Panc1 (cell line): ENCODE measurements at places on chromosomes 2 and 18. TPM values are rescaled to one million over a fixed set of nuclear protein-coding genes. Genes with fewer than 3 reads are reported as not detected.

- H3K27me3 ChIP-seq, result peaks cover 17% of the 10 kb centered on the region
- no peaks in the 10 kb centered on the region for H3K4me1 ChIP-seq
- H3K4me3 ChIP-seq, result no peak overlapping the region
- no peak overlapping the region for H3K27ac ChIP-seq
Observed at GRCh38 chr2:68391099-68391498, 26.0 kb downstream of the PLEK start.

- no peak overlapping the region for H3K27ac ChIP-seq
- H3K4me1 ChIP-seq, result no peaks in the 10 kb centered on the region
- no peaks in the 10 kb centered on the region for H3K27me3 ChIP-seq
- DNase-seq, result no peak
Observed at GRCh38 chr18:7637269-7637668, 70.2 kb downstream of the PTPRM start.

- no peaks in the 10 kb centered on the region for H3K27me3 ChIP-seq
- no peak for DNase-seq
- no peaks in the 10 kb centered on the region for H3K36me3 ChIP-seq
- H3K27ac ChIP-seq, result no peak overlapping the region
Observed at GRCh38 chr2:217478831-217479455, 523.9 kb downstream of the TNS1 start.

- no peaks in the 10 kb centered on the region for H3K27me3 ChIP-seq
- peaks cover 3% of the 10 kb centered on the region; the same call in 1 of the 2 replicates for H3K36me3 ChIP-seq
- no peak overlapping the region for H3K4me3 ChIP-seq
- no peak for DNase-seq
- peak overlapping the region; percentile 37 for H3K27ac ChIP-seq
Observed at GRCh38 chr2:26067186-26067974, 33.5 kb downstream of the RAB10 start.

GRCh38 chr2:239963646-239964205 lies 61.4 kb downstream of the NDUFA10 start:
- DNase-seq, result no peak
- H3K27me3 ChIP-seq, result no peaks in the 10 kb centered on the region
- no peak overlapping the region for H3K4me3 ChIP-seq
- no peaks in the 10 kb centered on the region for H3K36me3 ChIP-seq
- H3K4me1 ChIP-seq, result no peaks in the 10 kb centered on the region
- H3K27ac ChIP-seq, result no peak overlapping the region

- H3K4me1 ChIP-seq, result no peaks in the 10 kb centered on the region
- no peak overlapping the region for H3K4me3 ChIP-seq
- H3K36me3 ChIP-seq, result no peaks in the 10 kb centered on the region
- H3K27ac ChIP-seq, result no peak overlapping the region
Observed at GRCh38 chr2:100242891-100243619, 79.2 kb downstream of the LONRF2 start.

The VIL1 gene
- total RNA-seq, result 0.18 TPM

The TMSB10 gene
- total RNA-seq, result 1,916 TPM
